ENCODE measurements at places on chromosomes 2 and 18.

GRCh38 chr2:101410746-101411145 lies 23.4 kb upstream of the CREG2 start:
- DNase-seq, result no peak

DNA sequence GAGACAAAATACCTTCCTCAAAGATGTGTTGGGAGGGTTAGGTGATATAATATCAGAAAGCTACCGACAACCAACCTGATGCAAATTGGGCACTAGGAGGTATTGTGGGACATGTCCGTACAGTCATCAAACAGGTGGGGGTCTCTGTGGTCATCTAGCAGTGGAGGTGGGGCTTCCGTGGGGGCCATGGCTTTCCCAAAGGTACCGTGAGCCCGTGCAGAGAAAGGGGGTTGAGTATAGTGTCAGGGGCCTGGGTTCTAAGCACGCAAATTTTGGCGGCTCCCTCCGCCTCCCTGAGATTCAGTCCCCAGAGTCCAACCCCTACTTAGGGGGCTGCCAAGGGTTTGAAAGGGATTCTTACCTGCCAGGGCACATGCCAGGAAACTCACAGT lies 32.6 kb downstream of the HJURP start:
- DNase-seq, result no peak

DNA sequence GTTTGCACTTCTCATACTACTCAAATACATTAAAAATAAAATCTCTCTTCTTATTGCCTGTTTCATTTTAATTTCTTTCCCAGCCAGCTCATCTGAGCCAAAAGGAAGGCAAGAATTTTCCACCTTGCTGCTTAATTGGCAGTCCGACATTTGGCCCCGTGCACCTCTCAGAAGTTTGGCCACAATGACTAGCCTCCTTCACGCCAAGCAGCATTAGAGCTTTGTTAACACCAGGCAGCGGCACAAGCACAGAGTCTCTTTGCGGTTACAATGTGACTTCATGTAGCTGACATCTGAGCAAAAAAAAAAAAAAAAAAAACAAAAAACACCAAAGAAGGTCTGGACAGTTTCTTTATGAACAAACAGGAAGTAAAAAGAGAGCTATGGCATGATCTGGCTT lies 248.9 kb downstream of the OSR1 start:
- no peak for DNase-seq

GRCh38 chr2:159571540-159572260 lies 44.6 kb downstream of the BAZ2B start:
- DNase-seq, result no peak

GRCh38 chr2:161722547-161723503 lies 98.6 kb downstream of the SLC4A10 start:
- no peak for DNase-seq

- DNase-seq, result no peak
Measured at GRCh38 chr18:51028201-51028805, 1.7 kb upstream of the SMAD4 start.

Data from left renal cortex interstitium (tissue), 4 donors.